ENCODE measurements at places on chromosomes 7 and 10. TPM values are rescaled to one million over a fixed set of nuclear protein-coding genes. Genes with fewer than 3 reads are reported as not detected.

- DNase-seq, result no peak
Measured at GRCh38 chr7:30923774-30924413, 12.2 kb downstream of the AQP1 start.

DNA sequence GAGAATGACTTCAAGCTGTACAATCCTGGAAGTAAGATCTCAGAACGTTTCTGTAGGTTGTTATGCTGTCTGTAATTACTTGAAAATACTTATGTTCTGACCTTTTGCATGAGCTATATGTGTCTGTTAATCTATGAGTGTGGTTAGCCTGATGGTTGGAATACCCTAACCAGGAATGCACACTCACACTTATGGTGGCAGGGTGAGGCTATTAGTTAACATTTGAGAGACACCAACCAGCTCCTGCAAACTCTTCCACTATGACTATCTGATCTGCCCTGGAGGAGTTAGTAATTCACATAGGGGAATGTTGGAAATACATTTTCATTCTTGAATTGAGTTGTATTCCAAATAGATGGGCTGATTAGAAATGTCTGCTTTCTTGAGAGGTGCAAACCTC lies 450.3 kb downstream of the INHBA start:
- no peak for DNase-seq

DNA sequence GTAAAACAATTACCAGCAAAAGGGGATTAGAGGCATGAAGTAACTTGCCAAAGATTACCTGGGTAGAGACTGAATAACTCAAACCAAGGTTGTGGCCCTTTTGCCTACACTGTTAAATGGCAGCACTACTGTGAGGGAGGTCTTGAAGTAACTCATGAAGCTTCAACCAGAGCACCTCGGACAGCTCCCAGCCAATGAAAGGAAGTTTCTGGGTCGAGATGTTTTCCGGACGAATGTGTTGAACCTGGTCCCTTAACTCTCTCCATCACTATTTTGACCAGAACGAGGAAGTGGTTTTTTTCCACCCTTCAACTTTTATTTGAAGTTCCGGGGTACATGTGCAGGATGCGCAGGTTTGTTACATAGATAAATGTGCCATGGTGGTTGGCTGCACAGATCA lies 133.6 kb upstream of the PRKCQ start:
- no peak for DNase-seq

DNA sequence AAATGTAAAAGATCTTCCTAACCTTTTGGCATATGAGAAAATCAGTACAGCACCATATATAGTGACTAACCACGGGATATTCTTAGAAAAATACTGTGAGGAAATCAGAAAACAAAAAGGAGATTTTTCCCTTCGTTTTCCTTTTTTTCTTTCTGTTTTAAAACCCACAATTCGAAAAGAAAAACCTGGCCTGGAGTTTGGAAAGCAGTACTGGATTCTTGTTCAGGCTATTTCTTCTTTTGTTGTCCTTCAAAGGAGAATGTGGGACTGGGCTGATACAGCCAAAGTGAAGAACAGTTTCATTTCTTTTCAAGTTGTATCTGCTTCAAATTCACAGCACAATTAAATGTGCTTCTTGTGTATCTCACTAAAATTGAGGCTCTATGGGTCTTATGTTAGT lies 156.8 kb upstream of the PHYHIPL start:
- DNase-seq, result no peak

- no peak for DNase-seq
Measured at GRCh38 chr10:77012812-77013500, 624.7 kb downstream of the KCNMA1 start.

DNA sequence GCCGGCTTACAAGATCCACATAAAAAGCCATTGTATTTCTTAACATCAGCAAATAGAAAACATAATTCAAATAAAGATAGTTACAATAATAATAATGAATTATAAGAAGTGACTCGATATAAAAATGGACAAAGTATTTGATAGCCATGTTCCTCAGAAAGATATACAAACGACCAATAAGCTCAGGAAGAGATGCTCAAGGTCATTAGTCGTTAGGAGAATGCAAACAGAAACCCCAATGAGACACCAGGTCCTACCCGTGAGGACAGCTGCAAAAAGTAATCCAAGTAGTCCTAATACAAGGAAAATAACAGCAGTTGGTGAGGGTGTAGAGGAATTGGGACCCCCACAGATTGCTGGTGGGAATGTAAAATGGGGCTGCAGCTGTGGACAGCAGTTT lies 54.2 kb upstream of the INPP5A start:
- no peak for DNase-seq

DNA sequence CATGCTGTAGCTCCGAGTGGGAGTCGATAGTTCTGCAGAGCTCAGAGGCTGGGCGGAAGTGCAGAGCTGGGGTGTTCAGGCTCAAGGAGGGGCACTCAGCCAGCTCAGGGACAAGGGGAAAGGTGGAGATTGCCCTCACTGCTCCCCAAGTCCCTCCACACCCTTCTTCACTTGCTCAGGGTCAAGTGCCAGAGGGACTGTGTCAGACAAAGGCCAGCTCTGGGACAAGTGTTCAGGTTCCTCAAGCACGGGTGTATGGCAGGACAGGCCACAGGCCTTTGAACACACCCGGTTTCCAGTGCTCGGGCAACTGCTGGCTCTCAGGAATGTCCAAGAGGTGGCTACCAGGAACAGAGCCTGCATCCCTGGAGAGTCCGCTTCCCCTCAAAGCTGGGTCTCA lies 293.0 kb upstream of the PODXL start:
- no peak for DNase-seq

SH2D4B gene
- not detected for total RNA-seq

NYAP1 gene
- 0.96 TPM for total RNA-seq

DGKI gene
- 13.4 TPM for total RNA-seq

LIPM gene
- not detected for total RNA-seq

PLPP4 gene
- total RNA-seq, result not detected

ASB10 gene
- total RNA-seq, result not detected

CACNA2D1 gene
- 17.3 TPM for total RNA-seq

KCP gene
- total RNA-seq, result 1.2 TPM

Data from ascending aorta (tissue), 2 donors.